ENCODE measurements at places on chromosomes 2 and 18.

DNA sequence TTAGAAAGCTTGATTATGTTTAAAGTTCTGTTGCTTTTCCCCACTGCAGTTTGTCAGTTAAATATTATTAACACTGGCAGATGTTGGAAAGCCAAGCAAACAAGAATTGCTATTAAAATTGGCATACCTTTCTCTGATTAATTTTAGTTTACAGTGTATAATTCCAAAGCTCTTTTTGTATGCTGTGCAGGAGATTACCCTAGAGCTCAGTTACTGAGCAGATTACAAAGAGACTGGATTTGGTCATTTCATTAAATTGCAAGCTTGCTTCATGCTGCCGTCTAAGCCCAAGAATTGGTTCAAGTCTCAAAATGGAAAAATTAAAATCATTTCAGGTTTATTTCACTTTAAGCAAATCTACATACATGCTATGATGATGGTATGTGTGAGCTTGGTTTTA is 2.3 kb downstream of the ASAP2 start:
- no peak for DNase-seq

DNA sequence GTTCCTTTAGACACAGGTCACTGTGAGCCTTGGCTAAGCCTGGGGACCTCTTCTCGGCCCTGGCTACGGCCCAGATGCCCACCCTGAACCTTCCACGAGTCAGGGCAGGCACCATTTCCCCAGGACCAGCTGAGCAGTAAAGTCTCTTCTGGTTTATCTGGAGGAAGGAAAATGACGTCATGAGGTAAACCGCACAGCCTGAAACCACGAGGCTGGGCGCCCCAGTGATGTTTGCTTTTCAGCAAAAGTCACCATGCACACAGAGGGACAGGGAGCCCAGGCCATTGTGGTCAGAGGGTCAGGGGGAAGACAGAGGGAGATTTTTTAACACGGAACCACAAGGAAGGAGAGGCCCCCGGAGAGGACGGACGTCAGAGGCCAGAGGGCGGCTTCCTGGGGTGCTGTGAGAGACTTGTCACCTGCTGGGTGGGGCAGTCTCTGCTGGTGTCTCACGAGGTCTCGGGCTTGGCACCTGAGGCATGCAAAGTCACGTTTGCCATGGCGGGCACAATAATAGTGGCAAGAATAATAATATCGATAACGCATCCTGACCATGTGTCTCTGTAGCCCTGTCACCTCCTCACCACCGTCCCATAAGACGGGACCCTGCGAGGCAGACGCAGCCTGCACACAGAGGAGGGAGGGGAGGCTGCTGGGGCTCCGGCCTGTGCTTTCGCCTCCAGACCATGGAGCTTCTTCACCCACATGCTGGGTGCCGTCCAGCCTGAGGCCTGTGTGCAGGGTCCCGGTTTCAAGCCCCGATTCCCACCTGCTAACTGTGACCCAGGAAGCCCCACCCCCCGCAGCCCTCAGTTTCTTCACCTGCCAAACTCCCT is 33.2 kb upstream of the FOSL2 start:
- DNase-seq = no peak

- DNase-seq = no peak
Observed at GRCh38 chr2:223856584-223856983, 19.2 kb upstream of the AP1S3 start.

DNA sequence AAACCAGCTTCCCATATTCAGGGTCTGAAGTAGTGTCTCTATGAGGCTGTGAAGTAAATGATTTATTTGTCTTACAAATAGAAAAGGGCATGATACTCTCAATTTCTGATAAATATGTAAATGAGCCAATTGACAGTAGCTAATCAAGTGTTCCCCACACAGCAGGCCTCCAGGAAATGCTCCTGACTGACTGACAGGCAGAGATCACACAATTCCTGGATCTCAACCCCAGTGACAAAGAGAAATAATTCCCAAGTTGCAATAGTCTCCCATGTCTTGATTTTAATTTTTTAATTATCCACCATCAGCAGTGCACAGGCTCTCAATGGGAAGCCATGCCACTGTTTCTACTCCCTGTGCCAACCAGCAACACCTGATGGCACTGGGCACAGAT is 390.4 kb downstream of the SOX11 start:
- no peak for DNase-seq

- no peak for DNase-seq
Observed at GRCh38 chr2:58803192-58803591, 562.1 kb upstream of the FANCL start.

DNA sequence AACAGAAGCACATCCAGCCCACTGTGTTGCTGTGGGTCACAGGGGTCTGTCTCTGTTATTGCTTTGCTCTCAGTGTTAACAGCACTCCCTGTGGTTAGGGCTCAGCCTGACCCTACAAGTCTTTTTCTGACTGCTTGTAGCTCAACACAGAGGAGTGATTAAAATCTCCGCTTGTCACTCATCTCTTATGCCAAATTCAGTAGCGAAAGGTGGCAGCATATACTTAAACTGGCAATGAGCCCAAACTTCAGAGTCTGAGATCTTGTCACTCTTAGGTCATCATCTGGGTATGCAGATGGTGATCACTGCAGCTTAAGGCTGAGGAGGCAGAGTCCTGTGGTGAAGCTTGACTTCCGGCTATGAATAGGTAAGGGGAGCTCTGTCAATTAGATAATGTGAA is 63.3 kb upstream of the CSRNP3 start:
- DNase-seq = no peak

- DNase-seq = no peak
Observed at GRCh38 chr2:179172894-179173293, 91.7 kb downstream of the SESTD1 start.

GRCh38 chr2:205574001-205574400 is 108.3 kb upstream of the NRP2 start:
- peak; percentile 91 for DNase-seq
